ENCODE measurements at places on chromosomes 4 and X.

DNA sequence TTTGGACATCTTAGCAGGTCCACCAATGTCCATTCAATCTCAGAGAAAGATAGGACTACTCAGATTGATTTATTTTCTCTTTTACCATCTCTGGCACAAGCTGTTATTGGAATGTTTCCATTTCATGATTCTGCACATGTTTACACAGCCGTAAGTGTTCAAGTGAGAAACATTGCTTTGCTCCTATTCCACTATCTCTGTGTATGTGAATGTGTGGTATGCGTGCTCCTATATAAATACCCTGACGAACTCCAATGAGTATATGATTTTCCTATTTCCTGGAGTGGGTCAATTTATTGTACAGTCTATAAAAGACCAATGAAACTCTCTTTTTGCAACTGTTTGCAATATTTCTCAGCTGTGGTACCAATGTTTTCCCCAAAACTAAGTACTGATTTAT is 221.0 kb upstream of the GALNT7 start:
- no peak for DNase-seq

DNA sequence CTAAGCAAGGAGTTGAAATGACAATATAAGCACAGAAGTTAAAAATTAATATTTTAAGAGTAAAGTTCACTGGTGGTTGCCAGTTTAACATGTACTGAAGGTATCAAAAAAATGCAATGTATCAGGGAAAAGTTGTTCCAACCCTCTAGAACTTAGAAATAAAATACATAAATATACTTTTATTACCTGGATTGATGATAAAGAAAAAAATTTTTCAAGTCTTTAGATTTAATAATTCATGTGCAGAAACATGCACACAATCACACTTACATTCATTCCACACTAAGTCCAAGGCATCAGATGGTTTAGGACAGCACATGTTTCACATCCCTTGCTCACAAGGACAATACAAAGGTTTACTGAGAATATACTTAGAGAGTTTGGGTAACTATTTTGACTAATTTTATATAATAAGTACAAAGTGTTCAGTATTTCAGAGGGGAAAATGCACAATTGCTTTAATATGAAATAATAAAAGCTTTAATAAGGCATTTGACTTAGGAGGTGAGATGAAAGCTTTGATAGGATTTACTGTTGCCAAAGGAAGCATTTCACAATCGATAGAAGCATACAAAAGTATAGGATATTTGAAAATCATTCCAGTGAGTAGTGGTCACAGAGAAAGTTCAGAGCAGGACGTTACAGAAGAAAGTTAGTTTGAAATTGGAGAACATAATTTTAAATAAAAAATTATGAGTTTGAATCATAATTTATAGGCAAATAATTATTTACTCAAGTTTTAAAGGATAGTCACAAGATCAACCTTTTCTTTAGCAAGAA is 392 bp upstream of the UGT2A3 start:
- no peak for DNase-seq

- peak; percentile 31 for DNase-seq
Observed at GRCh38 chr4:138898282-138898681, 117.3 kb upstream of the NOCT start.

GRCh38 chr4:145530189-145530588 is 48.5 kb downstream of the SMAD1 start:
- no peak for DNase-seq

DNA sequence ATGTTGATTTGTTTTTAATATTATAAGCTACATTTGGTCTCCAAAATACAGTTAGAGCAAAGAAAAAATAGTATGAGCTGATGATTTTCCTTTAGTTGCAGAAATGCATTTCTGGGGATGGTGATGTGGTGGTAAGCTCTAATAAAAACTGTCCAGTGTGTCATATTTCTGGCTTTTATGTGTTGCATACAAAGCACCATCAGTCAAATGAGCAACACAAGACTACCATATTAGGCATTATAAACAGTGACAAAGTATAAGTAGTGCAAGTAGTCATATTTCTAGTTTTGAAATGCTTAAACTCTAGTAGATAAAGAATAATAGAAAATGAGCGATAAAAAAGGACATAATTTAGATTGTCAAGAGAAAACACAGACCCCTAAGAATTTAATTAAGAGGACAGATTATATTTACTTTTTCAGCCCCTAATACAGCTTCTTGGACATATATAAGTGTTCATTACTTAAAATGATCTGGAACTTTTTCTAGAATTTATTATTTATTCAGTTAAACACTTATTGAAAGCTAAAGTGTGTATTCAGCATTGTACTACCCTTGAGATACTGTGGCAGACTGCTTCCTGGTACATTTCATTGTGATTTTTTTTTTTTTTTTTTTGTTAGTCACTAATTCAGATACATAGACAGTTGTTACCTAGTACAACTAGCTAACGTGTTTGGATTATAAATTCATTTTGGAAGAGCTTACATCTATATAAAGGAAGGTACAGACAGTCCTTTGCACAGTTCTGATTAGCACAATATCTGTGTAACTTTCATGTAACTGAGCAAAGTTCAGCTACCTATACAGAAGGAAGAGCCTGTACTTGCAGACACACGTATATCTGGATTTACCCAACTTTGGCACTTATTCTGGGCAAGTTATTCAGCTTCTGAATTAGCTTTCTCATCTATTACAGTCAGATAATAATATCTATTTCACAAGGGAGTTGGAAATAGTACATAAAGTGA is 22.3 kb downstream of the RAP1GDS1 start:
- peak; percentile 44 for DNase-seq

DNA sequence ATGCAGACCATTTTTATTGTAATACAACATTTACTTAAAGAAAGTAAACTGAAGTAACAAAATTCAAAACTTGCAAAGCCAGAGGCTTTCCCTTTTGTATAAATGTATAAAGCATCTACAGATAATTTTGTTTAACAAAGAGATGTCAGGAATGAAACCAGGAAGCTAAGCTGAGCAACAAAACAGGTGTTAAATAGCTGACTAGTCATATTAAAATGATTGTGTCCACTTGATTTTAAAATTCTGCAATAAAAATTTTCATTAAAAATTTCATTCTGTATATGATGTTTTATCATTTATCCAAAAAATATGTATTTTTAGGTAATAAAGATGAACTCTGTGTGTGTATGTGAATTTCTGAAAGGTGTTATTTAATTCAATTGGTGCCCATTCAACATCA is 72.0 kb upstream of the TRAM1L1 start:
- no peak for DNase-seq

- DNase-seq = peak; percentile 83
Observed at GRCh38 chrX:2710041-2710840, 19.1 kb downstream of the CD99 start.

DNA sequence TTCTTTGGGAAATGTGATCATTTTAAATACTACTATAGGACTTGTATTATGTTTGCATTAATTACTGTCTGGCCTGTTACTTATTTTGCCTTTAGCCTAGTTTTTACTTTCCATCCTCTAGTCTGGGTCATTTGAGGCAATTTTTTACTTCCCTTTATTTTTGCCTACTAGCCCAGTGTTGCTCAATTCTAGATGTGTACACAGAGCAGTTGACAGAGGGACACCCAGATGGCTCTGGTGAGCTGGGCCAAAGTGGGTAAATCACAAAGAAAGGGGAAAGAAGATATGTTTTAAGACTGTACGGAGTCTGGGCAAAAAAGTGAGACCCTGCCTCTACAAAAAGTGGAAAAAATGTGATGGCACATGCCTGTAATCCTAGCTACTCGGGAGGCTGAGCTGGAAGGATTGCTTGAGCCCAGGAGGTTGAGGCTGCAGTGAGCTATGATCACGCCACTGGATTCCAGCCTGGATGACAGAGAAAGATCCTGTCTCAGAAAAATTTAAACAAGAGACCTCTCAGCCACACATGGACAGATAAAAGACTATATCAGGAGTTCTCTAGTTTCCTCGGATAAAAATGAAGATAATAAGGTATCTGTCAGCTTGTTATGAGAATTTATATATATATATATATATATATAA is 35.7 kb downstream of the APOO start:
- DNase-seq = no peak

DNA sequence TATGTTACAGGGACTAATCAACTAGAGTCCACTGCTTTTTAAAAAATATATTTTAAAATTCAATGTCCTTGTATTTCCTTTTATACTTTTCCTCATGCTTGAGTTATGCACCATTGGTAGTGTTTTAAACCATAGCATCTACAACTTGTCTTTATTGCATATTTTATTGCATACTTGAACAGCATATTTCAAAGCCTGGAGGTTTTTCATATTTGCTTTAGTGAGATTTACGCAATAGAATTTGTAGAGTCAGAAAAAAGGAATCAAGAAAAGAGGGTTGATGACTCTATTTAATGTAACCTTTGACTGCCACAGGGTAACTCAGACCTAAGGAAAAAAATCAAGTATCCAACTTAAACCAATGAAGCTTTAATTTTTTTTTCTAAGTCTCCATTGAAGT is 1165.7 kb upstream of the IGFBP7 start:
- no peak for DNase-seq

- DNase-seq = no peak
Observed at GRCh38 chr4:69731241-69731640, 29.2 kb downstream of the SULT1B1 start.

GRCh38 chr4:159504684-159505083 is 401.8 kb downstream of the RAPGEF2 start:
- no peak for DNase-seq

DNA sequence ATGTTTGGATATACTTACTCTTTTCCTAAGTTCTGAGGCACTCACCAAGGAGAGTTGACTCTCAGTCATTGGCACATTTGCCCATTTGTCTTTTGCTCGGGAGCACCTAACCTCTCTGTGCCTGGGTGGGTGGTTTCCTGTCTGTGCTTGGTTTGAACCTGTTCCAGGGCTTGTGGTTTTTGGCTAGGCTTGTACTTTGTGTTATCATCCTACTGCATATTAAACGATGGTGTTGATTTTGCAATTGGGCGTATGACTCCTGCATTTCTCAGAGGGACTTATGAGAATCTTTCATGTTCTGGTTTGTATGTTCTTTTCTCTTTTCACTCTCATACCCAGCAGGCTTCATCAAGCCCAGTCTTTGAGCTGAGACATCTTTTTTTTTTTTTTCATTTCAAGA is 161.7 kb downstream of the BTC start:
- DNase-seq = peak; percentile 55

DNA sequence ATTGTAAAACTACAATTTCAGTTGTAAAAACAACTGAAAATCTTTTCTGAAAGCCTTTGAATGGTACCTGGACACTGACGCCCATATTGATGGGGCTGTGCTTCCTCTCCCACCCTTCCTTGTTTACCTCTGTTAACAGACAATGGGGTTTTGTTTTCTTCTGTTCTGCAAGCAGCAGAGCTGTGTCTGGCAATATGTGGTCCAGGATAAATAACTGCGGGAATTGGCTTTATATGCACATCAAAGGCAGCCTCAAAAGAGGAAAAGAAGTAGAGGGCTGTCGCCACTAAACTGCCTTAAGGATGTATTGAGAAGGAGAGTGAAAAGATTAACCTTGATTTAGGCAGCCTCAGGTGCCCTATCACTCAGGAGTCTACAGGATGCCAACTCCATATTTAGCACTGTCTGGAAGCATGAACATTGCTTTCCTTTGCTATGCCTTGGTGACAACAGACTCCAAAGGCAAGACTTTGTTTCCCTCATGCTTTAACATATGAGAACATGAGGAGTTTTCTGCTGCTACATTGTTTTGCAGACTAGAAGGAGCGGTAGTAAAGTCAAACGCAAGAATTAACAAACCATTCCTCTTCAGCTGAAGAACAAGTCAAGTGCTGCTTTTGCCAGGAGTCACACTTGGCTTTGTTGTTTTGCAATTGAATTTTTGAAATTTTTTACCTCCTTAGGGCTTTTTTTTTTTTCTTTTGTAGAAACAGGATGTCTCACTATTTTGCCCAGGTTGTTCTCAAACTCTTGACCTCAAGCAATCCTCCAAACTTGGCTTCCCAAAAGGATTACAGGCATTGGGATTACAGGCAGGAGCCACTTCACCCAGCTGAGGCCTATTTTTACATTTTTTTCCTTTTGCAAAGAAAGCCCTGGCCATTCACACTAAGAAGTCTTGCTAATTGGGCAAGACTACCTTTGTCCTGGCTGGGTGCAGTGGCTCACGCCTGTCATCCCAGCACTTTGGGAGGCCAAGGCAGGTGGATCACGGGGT is 3.0 kb downstream of the IL21 start:
- peak; percentile 18 for DNase-seq

DNA sequence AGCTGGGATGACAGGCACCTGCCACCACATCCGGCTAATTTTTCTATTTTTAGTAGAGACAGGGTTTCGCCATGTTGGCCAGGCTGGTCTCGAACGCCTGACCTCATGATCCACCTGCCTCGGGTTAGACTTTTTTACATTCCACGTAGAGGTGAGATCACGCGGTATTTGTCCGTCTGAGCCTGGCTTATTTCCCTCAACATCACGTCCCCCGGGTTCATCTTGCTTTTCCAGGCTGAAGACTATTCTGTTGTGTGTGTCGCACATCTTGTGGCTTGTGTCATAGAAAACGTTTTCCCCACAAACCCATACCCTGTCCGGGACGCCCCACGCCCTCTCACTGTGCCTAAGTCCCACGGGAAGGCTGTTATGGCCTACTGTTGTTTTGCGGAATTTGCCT is 185.3 kb downstream of the CRLF2 start:
- no peak for DNase-seq

GRCh38 chr4:131499141-131499873 is 1649.8 kb upstream of the PCDH10 start:
- DNase-seq = no peak

- DNase-seq = peak; percentile 1
Observed at GRCh38 chr4:148315049-148315448, 127.2 kb downstream of the NR3C2 start.

DNA sequence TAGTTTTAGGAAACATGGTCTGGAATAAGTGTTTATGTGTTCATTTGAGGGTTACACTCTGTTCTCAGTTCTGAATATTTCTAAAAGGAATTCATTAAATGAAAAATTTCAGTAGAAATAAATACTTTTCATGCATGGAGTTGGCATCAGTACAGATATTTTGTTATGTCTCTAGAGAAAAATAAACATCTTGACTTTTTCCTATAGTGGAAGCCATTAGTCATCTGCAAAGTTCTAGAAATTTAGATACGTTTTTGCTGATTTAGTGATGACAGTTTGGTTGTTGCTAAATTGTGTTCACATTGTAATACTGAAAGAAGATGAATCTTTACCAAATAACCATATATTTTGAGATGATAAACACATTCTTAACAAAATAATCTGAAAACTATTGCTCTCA is 268.2 kb upstream of the TEX13A start:
- no peak for DNase-seq

All from AG10803 (cell line).